Colonic mucosa (tissue), 4 donors: ENCODE measurements at places on chromosomes 3 and 15. TPM values are rescaled to one million over a fixed set of nuclear protein-coding genes. Genes with fewer than 3 reads are reported as not detected.

Gene PTH1R
- 0.86 TPM for total RNA-seq

Gene SLC22A13
- 1.1 TPM for total RNA-seq

Gene MAPKAPK3
- total RNA-seq, result 27.3 TPM

Gene PHLDB2
- 3.1 TPM for total RNA-seq

Gene HIGD2B
- total RNA-seq, result not detected

Gene PRR20G
- total RNA-seq, result not detected

Gene SLC7A14
- 0.05 TPM for total RNA-seq

Gene ESYT3
- total RNA-seq, result 0.89 TPM

Gene FANCD2OS
- total RNA-seq, result not detected

Gene CSPG5
- total RNA-seq, result 0.66 TPM

Gene RLBP1
- total RNA-seq, result not detected

Gene CFAP161
- 0.21 TPM for total RNA-seq

Gene ZDHHC23
- 31.3 TPM for total RNA-seq

Gene SH3GL3
- total RNA-seq, result not detected

Gene P2RY1
- total RNA-seq, result 27.8 TPM

Gene DYNC1LI1
- total RNA-seq, result 19.0 TPM

Gene CLEC3B
- total RNA-seq, result 9.6 TPM

Gene KIF15
- total RNA-seq, result 21.3 TPM

Gene SPATA12
- total RNA-seq, result 0.27 TPM

Gene CDHR4
- total RNA-seq, result not detected

Gene NMNAT3
- total RNA-seq, result 4.5 TPM

Gene MEF2A
- 36.8 TPM for total RNA-seq
